ENCODE measurements at places on chromosomes 7 and 10.

- H3K27ac ChIP-seq, result no peak overlapping the region
- no peak for DNase-seq
- no peaks in the 10 kb centered on the region for H3K4me1 ChIP-seq
- no peak overlapping the region for H3K4me3 ChIP-seq
- no peaks in the 10 kb centered on the region for H3K27me3 ChIP-seq
These were observed 248.3 kb downstream of the ADARB2 start for GRCh38 chr10:1488970-1489548.

- H3K4me3 ChIP-seq, result no peak overlapping the region
- H3K27me3 ChIP-seq, result no peaks in the 10 kb centered on the region
- H3K36me3 ChIP-seq, result no peaks in the 10 kb centered on the region
These were observed 93.1 kb upstream of the NAMPT start for GRCh38 chr7:106377847-106378361.

- no peaks in the 10 kb centered on the region for H3K27me3 ChIP-seq
- no peaks in the 10 kb centered on the region for H3K36me3 ChIP-seq
- H3K4me3 ChIP-seq, result no peak overlapping the region
- DNase-seq, result no peak
- no peaks in the 10 kb centered on the region for H3K4me1 ChIP-seq
These were observed 148.9 kb upstream of the SMIM30 start for GRCh38 chr7:113267271-113267670.

GRCh38 chr10:21449288-21449966 lies 76.1 kb downstream of the SKIDA1 start:
- H3K27me3 ChIP-seq, result no peaks in the 10 kb centered on the region
- DNase-seq, result no peak
- no peak overlapping the region for H3K4me3 ChIP-seq
- no peaks in the 10 kb centered on the region for H3K36me3 ChIP-seq

GRCh38 chr7:124590814-124591213 lies 174.8 kb downstream of the GPR37 start:
- H3K36me3 ChIP-seq, result no peaks in the 10 kb centered on the region
- H3K4me3 ChIP-seq, result no peak overlapping the region
- no peaks in the 10 kb centered on the region for H3K4me1 ChIP-seq

DNA sequence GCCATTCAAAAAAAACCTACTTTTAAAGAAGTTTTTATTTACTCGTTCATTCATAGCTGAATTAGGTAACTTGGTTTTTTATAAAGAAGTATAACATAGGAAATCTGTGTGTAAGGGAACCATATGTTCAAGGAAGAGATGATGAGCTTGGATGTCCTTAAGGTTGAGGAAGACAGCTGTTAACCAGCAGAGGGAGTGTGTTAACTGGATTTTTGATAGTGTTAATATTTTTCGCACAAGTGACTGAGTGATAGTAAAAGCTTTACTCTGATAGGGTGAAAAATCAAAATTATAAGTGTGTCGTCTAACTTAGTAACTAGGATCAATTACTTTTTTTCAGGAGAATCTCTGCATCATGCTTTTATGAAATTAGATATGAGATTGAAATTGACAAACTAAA lies 134.7 kb downstream of the ARL5B start:
- no peak overlapping the region for H3K4me3 ChIP-seq
- H3K36me3 ChIP-seq, result no peaks in the 10 kb centered on the region

- H3K27ac ChIP-seq, result no peak overlapping the region
- no peaks in the 10 kb centered on the region for H3K36me3 ChIP-seq
- H3K4me3 ChIP-seq, result no peak overlapping the region
- DNase-seq, result peak; percentile 45
- no peaks in the 10 kb centered on the region for H3K27me3 ChIP-seq
These were observed 52.0 kb upstream of the NKX6-2 start for GRCh38 chr10:132837905-132838304.

DNA sequence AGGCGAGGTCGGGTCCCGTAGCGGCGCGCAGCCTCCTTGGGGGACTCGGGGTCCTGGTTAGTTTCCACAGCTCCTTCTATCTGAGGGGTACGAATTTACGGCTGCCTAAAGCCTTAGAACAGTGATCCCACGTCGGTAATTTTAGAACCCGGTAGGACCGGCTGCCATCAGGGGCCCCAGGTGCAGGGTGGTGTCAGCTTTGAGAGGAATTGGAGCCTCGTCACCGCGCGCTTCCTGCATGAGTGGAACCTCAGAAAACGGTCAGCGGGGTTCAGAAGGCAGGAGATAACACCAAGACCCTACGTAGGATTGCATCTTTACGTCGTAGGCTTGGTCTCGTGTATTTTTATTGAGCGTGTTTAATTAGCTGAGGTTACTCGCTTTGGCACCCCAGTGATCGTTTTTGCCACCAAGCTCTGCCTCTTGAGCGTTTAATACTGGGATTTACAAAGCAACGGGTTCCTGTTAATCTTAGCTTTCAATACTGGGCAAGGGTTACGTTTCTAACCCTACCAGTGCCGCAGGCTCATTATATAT lies 443 bp downstream of the RNF32 start:
- no peaks in the 10 kb centered on the region for H3K27me3 ChIP-seq
- DNase-seq, result no peak
- H3K4me1 ChIP-seq, result no peaks in the 10 kb centered on the region
- H3K36me3 ChIP-seq, result no peaks in the 10 kb centered on the region
- no peak overlapping the region for H3K27ac ChIP-seq

All from aorta (tissue), 5 donors.